ENCODE measurements at places on chromosomes 5 and 9. TPM values are rescaled to one million over a fixed set of nuclear protein-coding genes. Genes with fewer than 3 reads are reported as not detected.

GRCh38 chr5:135319928-135320606, 79.0 kb downstream of the MACROH2A1 start:
- no peak overlapping the region for H3K4me3 ChIP-seq
- H3K27me3 ChIP-seq: no peaks in the 10 kb centered on the region
- no peaks in the 10 kb centered on the region for H3K36me3 ChIP-seq
- no peak for DNase-seq

- peak within 1 kb of the TSS; percentile 84 for H3K4me3 ChIP-seq
- H3K27me3 ChIP-seq: no peaks in the 10 kb centered on the region
- DNase-seq: peak; percentile 48
- H3K27ac ChIP-seq: peak within 1 kb of the TSS; percentile 88
- H3K4me1 ChIP-seq: peaks cover 75% of the 10 kb centered on the region
- H3K36me3 ChIP-seq: peaks cover 18% of the 10 kb centered on the region
Measured at GRCh38 chr9:73151653-73152542, at the start of gene ANXA1. Gene ANXA1, plus strand, starts transcription at chr9:73151865. Its CDS starts 6,671 bp downstream, at chr9:73158536.

DNA sequence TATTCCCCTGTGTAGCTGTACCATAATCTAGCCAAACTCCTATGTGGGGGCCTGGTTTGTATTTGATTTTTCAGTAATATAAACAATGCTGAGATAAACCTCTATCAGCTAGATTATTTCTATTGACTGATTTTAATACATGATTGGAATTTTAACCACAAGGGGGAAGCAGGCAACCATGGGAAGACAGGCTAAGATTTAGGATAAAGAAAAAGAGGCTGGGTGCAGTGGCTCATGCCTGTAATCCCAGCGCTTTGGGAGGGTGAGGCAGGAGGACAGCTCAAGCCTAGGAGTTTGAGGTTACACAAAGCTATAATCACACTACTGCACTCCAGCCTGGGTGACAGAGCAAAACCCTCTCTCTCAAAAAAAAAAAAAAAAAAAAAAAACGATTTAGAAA, 18.1 kb upstream of the GPX3 start:
- DNase-seq: no peak
- H3K4me3 ChIP-seq: no peak overlapping the region
- H3K27me3 ChIP-seq: no peaks in the 10 kb centered on the region

DNA sequence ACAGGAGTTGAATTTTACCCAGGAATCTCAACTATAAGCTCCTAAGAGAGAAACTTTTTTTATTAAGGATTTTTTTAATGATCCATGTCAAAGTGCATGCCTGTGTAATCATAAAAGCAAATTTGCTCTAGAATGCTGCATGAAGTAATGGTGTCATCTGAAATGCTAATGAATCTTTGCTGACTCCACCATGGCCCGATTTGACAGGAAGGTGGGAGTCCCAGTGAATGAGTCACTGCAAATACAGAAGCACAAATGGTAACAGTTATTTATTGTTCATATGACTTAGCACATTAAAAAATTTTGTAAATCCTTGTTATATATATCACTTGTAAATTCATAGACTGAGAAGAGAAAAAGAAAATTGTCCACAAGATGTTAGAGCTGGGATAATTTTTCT, 341.3 kb downstream of the RASEF start:
- H3K36me3 ChIP-seq: no peaks in the 10 kb centered on the region
- no peak overlapping the region for H3K4me3 ChIP-seq
- no peak overlapping the region for H3K27ac ChIP-seq
- H3K4me1 ChIP-seq: no peaks in the 10 kb centered on the region

The MELK gene
- 74.5 TPM for total RNA-seq

All from activated CD4-positive, alpha-beta T cell treated with anti-CD3 and anti-CD28 coated beads, Interleukin-2, amount 10 ng/mL, durations not matched to agents 7 days and 5 days (primary cell).